NCI-H524 (cell line): ENCODE measurements at places on chromosomes 3 and 15.
A peak's percentile ranks its signal among the peaks of the same experiment; 100 is the strongest.

DNA sequence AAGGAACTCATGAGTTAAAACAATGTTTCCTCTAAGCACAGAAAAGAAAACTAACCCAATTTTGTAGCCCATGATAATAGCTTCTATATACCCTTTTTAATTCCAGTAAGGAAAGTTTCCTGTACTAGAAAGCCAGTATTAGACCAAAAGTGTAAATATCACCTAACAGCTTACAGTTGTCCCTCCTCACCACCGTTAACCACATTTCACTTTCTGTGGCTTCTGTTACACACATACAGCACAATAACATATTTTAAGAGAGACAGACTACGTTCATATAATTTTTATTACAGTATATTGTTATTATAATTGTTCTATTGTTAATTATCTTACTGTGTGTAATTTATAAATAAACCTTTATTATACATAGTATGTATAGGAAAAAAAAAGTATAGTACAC, 74.1 kb downstream of the ZNF280D start:
- no peak for DNase-seq

- no peak for DNase-seq
Observed at GRCh38 chr3:55091381-55092225, 163.7 kb upstream of the LRTM1 start.

GRCh38 chr15:84908564-84908963, 24.1 kb downstream of the SLC28A1 start:
- no peak for DNase-seq

DNA sequence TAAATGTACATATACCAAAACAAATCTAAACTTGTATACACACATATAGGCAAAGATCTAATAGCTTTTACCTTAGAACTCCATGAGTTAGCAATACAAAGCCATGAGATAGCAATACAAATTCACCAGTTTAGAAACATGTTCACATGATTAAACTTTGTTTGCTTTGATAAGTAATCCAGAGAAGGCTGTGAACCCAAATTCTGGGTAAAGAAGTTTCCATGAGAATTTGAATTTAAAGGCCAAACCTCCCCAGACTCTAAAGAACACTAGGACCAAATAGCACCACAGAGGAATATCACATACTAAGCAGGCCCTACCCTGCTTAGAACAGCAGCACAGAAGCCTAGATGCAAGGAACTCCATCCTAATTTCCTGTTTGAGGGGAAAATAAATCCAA, 83.7 kb upstream of the TP63 start:
- DNase-seq: no peak

DNA sequence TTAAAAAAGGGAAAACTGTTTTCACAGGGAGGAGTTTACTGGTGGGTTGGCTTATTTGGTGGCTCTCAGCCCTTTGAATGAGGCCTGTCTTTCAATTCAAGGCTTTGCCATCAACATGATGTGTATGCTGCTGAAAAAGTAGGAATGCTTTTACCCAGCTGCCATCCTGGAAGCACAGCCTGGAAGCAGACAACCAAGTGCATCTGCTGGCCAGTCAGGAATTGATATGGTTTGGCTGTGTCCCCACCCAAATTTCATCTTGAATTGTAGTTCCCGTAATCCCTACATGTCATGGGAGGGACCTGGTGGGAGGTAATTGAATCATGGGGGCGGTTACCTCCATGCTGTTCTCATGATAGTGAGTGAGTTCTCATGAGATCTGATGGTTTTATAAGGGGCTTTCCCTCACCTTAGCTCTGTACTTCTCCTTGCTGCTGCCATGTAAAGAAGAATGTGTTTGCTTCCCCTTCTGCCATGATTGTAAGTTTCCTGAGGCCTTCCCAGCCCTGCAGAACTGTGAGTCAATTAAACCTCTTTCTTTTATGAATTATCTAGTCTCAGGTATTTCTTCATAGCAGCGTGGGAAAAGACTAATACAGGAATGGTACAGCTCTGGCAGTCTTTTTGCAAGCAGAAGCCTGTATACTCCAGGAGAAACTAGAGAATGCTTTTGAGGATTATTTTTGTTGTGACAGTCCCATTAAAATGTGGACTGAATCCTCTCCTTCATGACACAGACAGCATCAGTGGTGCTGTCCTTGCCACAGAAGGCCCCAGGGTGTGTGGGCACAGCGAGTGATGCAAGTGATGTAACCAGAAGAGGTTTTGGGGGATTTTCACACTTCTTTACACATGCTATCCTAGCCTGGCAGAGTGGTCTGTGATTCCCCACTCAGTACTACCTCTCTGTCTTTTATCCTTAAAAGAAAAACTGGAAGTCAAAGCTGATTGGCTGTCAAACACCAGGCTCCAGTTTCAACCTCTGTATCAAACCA, 20.0 kb downstream of the PLCL2 start:
- no peak for DNase-seq

GRCh38 chr15:43118286-43118685, 12.4 kb upstream of the UBR1 start:
- DNase-seq: no peak

DNA sequence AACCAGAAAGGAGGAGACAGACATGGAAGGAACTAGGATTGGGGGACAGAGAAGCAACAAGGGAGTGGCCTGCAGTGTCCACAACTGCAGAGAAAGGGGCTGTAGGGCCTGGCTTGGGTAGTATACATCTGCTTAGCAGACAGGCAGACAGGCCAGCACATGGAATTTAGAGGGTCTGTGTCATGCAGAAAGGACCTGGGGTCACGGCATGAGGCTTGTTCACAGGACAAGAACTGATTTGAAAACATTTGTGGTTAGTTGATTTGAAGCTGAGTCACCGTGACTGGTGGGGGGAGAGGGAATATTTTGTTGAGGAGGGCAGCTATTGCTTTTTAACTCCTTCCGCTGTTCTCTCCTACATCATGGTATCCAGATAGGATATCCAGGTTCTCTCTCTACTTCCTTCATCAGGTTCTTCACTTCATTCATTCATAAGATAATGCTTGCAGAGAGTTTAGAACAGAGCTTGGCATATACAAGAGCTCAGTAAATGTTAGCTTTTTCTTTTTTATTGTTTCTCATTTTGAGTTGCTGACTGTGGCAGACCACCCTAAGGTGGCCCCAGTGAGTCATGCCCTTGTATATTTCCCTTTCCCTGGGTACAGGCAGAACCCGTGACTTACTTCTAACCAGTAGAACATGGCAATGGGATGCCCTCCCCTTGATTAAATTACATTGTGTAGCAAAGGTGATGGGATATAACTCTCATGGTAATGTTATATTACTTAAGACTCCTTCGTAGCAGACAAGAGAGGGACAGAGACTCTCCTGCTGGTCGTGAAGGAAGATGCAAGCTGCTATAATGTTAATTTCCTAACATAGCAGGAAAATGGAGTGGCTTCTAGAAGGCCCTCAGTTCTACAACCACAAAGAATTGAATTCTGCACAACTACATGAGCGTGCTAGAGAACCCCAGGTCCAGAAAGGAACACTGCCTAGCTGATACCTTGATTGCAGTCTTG, 95.0 kb upstream of the NMNAT3 start:
- DNase-seq: no peak

- no peak for DNase-seq
Observed at GRCh38 chr15:100330221-100330620, 11.6 kb downstream of the ADAMTS17 start.

DNA sequence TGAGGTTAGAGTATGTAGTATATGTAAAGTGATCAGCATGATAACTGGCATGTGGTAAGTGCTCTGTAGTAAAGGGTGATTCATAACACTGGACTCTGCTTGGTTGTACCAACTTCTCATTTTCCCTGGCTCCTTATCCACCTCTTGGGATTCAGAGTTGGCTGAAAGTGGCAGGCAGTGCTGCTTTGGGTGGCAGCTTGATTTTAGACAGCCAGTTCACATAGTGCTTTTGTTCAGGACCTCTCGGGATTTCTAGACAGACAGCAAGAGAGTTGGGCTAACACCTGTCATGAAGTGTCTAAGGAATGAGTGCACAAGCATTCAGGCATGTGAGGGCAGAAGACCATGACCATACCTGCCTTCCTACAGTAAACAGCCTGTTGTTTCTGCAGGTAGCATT, 69.0 kb downstream of the RBM6 start:
- no peak for DNase-seq

GRCh38 chr15:50180091-50180490, 1.9 kb upstream of the SLC27A2 start:
- no peak for DNase-seq

DNA sequence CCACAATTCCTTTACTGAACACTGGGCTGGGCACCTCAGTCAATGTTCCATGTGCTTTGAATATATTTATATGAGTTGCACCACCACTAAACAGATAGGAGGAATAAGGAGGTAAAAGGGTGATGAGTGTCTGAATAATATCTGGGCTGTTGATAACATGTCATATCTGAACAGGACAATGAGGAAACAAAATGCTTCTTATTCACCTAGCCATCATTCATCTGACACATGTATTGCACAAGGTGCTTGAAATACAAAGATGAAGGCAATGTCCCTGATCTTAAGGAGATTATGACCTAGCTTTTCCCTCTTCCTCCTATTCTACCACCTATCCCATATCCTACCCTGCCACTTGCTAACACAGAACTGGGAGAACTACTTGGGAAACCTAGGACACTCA, 8.0 kb upstream of the CERS3 start:
- DNase-seq: no peak

- no peak for DNase-seq
Observed at GRCh38 chr3:66480666-66481065, 20.2 kb downstream of the LRIG1 start.

DNA sequence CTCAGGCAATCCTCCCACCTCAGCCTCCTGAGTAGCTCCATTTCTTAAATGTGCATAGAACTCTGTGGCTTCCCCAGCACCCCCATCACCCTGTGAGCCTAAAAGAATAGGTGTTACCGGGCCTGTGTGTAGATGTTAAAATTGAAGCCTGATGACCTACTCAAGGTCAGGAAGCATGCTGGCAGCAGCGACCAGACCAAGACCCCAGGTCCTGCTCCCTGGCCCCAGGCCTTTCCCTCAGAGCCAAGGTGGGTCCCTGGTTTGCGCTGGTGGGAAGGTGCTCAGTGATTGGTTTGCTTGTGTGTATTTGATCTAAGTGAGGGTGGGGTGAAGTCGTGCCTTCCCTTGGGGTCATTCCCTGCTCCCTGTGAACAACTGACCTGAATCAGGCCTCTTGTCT, 18.4 kb upstream of the CRABP1 start:
- DNase-seq: no peak

GRCh38 chr3:46958467-46959160, 17.9 kb downstream of the CCDC12 start:
- DNase-seq: no peak

DNA sequence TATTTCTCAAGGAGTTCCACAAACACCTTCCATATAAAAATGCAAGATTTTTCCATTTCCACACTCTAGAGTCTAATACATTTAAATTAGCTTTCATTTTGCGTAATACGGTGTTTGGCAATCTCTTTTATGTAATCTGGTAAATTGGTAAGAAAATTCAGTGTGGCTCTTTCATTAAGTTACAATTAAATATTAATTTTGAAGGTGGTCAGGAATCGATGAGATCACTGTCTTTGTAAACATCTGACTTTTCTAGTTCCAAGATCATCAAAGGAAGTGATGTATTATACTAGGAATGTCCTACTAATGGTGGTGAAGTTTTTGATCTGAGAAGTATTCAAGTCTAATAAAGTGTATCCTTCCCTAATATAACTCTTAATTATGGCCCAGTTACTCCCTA, 1.1 kb upstream of the UTS2B start:
- no peak for DNase-seq

DNA sequence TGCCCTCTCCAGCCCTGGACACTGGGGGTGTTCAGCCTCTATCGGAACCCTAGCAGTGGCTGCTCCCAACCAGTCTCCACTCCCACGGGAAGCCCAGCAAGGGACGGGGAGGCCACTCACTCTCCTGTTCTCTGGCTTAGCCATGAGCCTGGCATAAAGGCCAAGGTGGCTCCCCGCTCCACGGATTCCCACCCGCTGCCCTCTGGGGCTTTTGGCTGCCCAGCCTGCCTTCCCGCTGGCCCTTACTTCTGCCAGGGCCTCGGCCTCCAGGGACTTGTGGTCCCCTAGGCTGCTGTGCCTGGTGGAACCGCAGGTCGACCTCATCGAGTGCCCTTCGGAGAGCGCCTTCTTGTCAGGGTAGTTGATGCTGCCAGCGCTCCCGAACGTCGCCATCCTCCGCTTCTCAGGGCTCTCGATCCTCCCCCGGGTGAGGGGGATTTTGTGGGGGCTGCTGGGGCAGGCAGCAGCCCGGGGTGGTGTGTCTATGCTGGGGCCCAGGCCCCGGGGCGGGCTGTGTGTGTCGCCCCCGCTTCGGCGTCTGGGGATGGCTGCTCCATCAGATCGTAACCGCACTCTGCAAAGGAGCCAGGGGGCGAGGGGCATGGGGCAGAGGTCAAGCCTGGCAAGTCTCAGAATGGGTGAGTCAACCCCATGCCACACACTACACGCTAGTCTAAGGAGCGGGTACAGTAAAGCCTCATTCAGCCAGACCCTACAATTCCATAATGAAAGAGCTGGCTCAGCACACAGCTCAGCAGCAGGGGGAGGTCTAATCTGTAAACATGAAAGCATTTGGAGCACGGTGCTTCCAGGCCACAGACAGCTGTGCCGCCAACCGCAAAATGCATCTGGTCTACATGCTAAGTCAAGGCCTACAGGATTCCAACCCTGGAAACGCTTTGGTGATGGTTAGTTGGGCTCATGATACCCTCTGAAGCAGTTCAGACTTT, 27.3 kb upstream of the RAD18 start:
- peak; percentile 13 for DNase-seq

DNA sequence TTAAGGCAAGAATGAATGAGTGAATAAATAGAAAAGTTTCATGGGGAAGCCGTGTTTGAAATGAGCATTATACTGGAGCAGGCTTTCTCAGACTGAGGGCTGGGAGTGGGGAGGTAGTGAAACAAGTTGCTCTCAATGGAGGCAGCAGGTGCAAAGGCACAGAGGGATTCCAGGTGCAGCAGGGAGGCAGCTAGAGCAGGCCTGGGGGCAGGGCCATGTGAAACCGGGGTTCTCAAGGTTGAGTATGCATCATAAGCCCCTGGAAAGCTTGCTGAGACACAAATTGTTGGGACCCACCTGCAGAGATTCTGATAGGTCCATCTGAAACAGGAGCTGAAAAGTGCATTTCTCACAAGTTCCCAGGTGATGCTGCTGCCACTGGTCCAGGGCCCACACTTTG, 45.3 kb downstream of the BFSP2 start:
- DNase-seq: no peak

DNA sequence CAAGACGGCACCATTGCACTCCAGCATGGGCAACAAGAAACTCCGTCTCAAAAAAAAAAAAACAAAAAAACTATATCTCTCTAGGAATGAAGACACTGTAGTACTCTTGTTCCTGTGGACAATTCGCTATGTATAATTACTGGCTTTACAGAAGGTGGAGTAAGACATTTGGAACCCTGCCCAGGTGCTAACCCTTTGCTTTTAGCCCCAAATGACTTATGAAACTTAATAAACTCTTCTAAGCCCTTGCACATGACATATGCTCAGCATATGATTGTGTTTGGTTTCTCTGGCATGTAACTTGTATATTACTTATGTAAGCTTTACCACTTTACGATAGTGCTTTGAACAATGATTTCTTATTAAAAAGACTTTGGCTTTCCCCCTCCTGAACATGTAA, 27.3 kb upstream of the PRTG start:
- peak; percentile 78 for DNase-seq
